ENCODE measurements at places on chromosomes 1 and 21.

GRCh38 chr1:3321559-3322449 is 132.7 kb upstream of the ARHGEF16 start:
- DNase-seq = no peak

- DNase-seq = no peak
These were observed 324.8 kb upstream of the C1orf174 start for GRCh38 chr1:4224684-4225467.

DNA sequence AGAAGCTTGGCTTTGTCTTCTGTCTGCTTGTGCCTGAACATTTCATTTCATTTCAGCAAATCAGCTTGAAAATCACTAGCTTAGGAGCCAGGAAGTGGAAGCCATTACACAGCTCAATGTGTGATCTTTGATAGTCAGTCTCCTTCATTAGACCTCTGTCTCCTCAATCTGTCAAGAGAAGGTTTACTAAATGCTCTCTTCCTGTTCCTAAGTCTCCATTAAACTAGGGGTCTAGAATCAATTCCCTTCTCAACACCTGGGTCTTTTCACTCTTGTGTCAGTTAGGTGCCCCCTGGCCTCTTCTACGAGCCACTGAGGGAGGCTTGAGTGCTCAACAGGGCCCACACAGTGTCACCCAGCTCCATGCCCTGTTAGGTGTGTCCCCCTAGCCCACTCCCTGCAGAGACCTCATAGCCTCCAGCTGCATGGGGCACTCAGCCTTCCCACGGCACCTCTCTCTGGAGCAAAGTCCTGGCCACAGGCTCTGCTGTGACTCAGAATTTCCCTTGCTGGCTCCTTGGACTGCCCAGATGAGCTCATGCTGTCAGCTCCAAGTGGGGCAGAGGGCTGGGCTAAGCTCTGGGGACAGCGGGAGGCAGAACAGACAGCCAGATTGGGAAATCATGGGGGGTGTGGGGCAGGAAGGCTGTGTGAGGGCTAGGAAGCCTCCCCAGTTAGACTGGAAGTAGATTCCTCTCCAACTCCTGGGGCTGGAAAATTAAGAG is 115.7 kb upstream of the IPO9 start:
- DNase-seq = no peak

- DNase-seq = no peak
These were observed 23.7 kb upstream of the HFM1 start for GRCh38 chr1:91428182-91428798.

DNA sequence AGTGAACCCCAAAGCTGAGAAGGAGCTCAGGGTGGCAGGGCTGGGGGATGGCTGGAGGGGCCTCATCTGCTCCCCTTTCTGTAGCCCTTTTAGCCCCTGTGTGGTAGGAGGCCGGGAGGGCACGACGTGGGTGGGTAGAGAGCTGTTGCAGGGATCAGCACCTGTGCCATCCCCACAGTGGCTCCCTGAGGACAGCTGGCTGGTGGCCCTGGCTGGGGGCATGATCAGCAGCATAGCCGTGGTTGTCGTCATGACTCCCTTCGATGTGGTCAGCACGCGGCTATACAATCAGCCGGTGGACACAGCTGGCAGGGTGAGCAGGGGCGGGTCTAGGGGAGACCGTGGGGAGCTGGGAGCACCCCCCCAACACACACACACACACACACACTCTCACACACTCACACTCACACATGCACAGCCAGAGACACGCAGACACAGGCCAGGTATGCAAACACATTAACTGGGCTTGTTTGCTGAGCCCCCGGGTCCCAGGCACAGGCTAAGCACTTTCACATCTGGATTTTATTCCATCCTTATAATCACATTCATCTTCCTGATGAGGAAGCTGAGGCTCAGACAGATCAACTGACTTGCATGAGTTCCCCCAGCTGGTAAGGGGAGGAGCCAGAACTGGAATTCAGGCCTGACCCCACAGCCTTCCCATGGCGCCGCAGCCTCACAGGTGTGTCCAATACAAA is 2.5 kb downstream of the SLC25A34 start:
- no peak for DNase-seq

DNA sequence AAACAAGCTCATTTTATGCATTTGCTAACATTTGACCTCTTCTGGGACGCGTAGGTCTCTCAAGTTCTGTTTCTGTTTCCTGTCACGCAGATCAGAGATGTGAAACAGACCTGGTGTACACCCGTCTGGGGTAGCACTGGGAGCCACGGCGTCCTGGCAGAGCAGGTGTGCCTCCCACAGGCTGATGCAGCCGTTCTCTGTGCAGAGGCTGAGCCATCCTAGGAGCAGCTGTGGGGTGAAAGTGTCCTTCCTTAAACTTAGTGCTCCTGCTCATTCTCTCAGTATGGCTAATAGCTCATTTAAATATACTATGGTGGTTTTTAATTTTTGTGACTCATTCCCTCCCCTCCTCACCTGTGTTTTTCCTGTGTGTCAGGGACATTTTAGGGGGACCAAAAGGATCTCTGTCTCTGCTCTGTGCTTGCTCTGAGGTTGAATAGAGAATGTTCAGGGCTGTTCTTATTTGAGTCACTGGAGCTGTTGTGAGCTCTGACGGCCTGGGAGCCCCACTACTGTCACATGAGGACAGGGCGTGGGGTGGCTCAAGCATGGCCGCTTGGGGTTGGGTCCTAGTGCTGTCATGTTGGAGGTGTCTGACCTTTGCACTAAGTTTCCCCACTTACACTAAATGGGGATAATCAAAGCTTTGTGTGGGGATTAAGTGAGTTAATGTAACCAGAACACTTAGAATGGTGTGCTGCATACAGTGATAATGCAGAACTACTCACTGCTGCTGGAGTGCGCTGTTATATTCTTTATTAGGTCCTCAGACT is 43.0 kb downstream of the GALNT2 start:
- no peak for DNase-seq

DNA sequence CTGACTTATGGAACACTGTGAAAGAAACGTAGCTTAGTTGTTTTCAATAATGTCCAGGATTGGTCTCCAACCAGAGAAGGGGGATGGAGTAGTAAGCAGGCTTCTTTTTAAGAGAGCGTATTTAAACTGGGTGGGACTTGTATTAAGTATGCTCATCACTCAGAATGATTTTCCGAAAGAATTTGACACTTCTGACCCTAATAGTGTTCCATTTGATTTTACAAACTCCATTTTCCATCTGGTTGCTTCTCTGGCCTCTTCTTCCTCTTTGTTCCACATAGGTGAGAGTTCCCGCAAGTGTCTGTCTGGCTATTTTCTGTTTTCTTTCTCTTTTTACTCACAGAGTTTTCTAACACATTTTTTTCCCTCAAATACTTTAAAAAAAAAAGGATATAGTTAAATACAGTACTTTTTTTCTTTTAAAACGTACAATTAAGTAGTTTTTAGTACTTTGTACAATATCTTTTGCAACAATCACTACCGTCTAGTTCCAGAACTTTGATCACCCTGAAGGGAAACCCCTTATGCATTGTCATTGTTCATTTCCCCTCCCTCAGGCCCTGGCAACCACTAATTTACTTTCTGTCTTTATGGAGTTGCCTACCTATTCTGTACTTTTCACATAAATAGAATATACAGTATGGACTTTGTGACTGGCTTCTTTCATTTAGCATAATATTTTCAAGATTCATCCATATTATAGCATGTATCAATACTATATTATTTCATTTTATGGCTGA is 67.0 kb downstream of the RASAL2 start:
- no peak for DNase-seq
